ENCODE measurements at places on chromosomes 16 and 17.

DNA sequence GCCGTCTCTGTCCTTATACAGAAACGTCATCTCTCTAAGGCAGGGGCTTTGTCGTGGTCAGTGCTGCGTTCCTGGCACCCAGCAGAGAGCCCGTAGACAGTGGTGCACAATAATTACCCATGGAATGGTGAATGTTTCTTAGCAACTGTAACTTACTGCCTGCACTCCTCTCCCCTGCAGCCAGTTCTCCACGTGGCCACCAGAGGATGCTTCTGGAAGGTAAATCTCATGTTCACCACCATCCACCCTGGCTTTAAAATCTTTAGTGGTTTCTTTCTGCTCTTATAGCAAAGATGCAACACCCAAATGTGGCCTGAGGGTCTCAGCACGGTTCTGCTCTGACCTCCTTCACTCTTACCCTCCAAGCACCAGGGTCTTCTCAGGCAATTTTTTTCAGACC, 150.8 kb downstream of the GRIN2A start:
- DNase-seq = no peak

DNA sequence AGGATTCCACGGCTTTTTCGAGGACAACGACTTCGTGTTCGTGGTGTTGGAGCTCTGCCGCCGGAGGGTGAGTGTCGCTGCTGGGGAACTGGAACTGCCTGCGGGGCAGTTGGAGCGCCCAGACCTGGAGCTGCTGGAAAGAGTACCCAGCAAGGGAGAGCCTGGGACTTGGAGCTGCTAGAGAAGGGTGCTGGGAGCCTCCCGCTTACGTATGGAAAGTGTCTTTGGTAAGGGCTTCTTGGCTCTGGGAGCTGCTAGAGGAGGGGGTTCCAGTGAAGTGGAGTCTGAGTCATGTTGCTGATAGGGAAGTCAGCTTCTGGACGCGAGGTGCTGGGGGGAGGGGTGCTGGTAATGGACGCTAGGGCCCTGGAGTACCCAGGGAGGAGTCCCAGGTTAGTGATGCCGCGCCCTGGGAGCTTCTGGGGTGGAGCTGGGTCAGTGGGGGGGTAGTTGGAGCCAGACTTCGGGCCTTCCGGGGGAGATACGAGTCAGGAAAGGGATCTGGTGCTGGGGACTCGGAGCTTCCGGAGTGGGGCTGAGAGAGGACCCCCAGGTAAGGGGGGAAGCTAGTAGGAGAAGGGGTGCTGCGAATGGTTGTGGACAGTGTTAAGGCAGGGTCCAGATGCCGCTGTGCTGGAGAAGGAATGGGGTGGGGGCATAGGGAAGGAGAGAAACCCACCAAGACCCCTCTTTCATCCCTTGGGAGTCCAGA, 741 bp downstream of the PLK1 start:
- DNase-seq = no peak

GRCh38 chr17:75827308-75828075, 16.7 kb downstream of the UNC13D start:
- DNase-seq = peak; percentile 54

DNA sequence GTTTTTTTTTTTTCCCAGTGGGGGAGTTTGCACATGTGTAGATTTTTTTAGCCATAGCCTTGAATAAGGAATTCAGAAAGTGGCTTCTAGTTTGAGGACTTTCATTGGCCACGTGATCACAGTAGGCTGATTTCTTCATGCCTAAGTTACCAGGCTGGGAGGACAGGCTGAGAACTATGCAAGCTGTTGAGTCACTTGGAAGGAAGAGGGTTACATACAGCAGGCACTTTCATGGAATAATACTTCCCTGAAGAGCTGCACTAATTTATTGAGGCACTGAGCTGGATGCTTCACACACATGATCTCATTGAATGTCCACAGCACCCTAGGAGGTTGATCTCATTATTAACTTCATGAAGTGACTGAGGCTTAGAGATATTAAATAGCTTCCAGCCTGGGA, 22.8 kb downstream of the PRKCB start:
- DNase-seq = no peak

GRCh38 chr17:15501282-15501681, 33.9 kb upstream of the CDRT4 start:
- no peak for DNase-seq

DNA sequence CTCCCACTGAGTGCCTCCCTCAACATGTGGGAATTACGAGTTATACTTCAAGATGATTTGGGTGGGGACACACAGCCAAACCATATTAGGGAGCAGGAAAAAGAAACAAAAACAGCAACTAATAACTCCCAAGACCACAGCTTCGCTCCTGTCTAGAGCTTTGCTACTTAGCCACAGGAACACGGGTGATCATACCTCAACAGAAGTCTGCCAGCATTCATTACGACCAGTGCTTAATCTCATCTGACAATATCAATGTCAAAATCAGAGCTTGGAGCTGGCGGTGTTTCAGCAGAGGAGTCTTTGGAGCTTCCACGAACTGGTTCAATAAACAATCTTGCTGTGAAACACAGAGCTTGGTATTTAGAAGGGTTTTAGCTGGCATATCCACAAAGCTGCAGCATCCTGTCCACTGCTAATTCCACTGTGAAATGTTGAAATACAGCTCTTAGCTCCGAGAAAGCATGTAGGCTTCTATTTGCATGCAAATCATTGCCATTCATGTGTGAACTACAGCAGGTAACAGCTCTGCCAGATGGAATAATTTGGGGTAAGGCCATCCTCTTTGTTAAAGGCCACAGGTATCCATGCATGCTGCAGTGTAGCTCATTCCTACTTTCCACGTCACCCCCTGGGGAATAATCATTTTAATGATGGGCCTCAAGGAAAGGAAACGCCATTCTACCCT, 128.4 kb upstream of the GOT2 start:
- DNase-seq = no peak

DNA sequence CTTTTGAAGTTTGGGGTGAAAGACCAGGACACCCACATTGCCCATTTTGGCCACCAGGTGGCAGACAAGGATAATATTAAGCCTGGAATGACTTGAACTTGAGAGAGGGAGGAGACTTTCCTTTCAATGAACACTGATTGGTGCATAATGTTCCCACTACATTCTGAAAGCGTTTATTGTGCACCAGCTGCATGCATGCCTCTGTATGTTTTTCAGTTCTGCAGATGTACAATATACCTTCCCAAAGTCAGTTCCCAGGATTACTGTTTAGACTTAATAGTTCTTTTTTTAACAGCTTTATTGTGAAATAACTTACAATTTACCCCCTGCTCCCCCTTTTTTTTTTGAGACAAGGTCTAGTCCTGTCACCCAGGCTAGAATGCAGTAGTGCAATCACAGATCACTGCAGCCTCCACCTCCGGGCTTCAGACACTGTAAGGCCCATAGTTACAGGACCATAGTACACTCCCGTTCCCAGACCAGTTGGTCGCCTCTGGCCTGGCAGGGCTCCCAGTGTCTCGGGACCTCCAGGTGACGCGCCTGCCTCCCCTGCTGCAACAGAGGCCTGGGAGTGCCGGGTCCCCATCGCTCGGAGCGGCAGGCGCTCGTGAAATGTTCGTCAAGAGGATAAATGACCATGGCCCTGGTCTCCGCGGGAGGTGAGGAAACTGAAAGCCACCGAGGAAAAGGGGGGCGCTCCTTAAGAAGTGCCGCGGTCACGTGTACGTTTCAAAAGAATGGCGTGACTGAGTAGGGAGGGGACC, 12.2 kb downstream of the CES2 start:
- DNase-seq = peak; percentile 70

- DNase-seq = no peak
Measured at GRCh38 chr17:14044702-14045101, 24.6 kb upstream of the COX10 start.

DNA sequence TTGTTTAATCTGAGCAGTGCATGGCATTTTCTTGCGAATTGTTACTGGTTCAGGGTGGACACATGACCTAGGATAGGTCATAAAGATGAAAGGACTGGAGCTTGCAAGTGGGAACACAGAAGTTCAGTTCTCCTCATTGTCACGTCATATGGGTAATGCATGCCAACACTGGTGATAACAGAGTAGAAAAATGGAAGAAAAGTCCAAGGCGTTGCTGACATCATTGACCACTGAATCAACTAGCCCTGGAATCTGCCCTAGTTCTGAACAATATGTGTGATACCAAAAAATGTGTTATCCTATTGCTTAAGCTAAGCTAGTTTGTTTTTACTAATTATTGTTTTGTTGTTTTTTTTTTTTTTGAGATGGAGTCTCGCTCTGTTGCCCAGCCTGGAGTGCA, 234.2 kb upstream of the MAF start:
- DNase-seq = no peak

- no peak for DNase-seq
Measured at GRCh38 chr17:64135000-64135399, 5.1 kb upstream of the ERN1 start.

DNA sequence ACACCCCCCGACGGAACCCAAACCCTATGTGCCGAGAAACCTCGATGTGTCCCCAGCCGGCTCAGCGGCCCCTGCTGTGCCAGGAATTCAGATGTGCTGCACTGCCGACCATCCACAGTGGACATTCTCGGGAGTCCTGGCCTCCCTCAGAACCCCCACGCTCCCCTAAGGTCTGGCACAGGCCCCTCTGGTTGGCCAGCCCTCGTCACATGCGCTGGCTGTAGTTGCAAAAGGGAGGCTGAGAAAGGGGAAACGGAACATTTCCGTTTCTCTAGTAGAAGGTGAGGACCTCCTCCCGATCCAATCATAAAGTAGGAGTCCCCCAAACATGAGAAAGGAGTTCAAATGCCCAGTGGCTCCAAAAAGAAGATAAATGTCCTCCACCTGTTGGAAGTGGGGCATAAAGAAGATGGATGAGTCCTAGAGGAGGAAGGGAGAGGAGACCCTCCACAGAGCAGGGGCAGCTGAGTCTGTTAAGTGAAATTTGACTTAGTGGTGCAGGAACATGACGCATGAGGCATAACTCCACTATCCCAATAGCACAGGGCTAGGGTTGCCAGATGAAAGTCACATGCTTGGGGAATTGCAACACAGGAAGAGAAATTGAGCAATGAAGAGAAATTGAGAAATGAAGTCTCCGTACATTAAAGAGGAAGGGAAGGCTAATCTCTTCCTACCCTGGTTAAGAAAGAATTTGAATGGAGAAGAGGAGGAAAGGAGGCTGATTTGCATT, 49.3 kb upstream of the WSB1 start:
- no peak for DNase-seq

DNA sequence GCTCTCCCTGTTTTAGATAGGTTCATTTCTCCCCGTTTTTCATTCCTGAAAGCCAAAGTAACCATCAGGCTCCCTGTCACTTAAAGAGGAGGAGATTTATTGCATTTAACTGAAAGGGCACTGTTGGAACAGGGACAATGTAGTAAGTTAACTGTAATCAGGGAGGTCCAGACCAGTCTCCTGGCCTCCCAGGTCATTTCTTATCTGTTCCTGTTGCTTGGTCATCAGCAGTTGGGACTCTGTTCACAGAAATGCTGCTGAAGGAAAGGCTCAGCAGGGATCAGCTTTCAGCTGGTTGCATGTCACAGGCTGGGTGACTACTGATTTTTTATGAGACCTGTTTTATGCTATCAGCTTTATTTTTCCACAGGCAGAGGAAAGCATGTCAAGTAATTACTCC, 622.6 kb upstream of the GOT2 start:
- DNase-seq = no peak

GRCh38 chr17:44792276-44792675, 33.5 kb downstream of the ADAM11 start:
- no peak for DNase-seq

GRCh38 chr17:34764716-34765115, 185.3 kb downstream of the TMEM132E start:
- DNase-seq = no peak

DNA sequence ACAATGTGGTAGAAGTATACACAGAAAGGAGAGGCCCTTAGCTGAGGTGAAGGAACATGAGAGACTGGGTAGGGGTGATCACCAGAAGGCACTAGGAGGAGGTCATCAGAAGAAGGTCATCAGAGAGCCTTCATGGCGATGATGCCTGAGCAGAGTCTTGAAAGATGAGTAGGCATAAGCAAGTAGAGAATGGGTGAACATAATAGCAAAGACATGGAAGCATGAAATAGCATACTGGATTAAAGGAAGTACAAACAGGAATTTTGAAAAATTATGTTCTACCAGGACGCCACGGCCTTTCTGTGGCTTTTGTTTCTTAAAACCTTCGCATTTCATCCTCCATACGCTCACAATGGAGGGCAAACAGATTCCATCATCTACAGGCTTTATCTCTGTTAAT, 2.9 kb downstream of the IKZF3 start:
- no peak for DNase-seq

DNA sequence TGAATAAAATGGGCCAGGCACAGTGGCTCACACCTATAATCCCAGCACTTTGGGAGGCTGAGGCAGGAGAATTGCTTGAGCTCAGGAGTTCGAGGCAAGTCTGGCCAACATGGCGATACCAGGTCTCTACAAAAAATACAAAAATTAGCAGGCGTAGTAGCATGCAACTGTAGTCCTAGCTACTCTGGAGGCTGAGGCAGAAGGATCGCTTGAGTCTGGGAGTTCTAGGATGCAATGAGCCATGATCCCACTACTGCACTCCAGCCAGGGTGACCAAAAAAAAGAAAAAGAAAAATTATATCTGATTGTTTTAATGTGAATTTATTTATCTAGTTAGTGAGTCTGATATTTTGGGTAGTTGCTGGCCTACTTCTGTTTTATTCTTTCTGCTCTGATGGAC, 7.0 kb downstream of the IL34 start:
- DNase-seq = no peak

- DNase-seq = no peak
Measured at GRCh38 chr17:56754523-56755208, 79.1 kb downstream of the C17orf67 start.

GRCh38 chr16:85519540-85520231, 93.4 kb upstream of the GSE1 start:
- peak; percentile 17 for DNase-seq

DNA sequence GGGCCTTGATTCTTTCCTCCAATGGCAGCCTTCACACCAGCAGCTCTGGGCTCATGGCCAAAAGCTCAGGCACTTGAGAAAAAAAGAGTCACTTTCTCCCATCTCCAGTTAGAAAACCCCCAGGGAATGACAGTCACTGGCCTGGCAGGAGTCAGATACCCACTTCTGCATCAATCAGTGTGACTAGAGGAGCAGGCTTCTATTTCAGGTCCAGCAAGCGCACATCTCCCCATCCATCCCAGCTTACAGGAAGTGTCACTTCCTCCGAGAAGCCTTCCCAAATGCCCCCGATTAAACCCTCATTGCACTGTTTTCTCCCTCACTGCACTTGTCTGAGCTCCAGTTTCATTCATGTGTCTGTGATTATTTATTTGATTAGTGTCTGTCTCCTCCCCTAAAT, 30.4 kb upstream of the CCL1 start:
- no peak for DNase-seq

DNA sequence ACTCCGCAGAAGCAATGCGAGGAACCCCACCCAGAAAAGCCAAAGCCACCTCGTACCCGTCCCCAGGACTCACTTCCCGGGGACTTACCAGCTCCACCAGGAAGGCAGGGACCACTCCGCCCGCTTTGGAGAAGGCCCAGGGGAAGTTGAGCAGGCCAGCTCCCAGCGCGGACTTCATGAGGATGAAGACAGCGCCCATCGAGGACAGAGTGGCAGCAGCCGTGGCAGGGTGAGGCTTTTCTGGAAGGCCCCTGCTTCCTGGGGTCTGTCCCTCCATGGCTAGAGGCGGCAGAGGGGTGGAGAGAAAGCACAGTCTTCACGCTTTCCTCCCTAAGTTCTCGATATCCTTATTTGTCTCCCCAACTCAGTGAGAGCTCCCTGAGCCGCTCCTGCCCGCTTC, 714 bp downstream of the SLC38A8 start:
- DNase-seq = no peak

GRCh38 chr16:31487720-31488467, 5.0 kb downstream of the SLC5A2 start:
- DNase-seq = peak; percentile 58

GRCh38 chr17:15348021-15348420, 6.6 kb upstream of the TEKT3 start:
- DNase-seq = no peak
